CD4-positive, alpha-beta T cell (primary cell): ENCODE measurements at places on chromosomes 7 and 10.
A peak's percentile ranks its signal among the peaks of the same experiment; 100 is the strongest.

DNA sequence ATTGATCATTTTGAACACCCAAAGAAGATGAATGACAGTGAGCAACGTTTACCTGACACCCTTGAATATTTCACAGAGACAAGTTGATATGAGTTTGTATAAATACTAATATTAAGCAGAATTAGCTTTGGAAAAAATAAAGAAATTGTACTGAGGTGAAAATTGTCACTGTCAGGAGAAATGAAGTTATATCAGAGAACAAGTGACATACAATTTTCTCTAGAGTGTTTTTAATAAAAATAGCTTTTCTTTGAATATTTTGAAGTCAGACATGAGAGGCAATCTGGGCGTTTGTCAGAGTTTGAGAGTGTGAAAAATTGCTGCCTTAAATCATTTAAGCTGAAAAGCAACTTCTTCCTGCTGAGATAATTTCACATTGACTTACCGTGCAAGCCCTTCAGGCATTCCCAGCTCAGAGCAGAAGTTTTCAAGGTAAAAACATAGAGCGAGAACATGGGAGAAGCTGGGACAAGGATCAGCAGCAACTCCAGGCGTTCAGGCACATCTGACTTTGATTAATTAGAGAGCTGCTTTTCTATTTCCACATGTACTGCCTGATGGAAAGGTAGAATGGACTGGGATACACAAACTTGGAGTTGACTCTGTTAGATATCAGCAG, 535.9 kb downstream of the TFEC start:
- DNase-seq = no peak

DNA sequence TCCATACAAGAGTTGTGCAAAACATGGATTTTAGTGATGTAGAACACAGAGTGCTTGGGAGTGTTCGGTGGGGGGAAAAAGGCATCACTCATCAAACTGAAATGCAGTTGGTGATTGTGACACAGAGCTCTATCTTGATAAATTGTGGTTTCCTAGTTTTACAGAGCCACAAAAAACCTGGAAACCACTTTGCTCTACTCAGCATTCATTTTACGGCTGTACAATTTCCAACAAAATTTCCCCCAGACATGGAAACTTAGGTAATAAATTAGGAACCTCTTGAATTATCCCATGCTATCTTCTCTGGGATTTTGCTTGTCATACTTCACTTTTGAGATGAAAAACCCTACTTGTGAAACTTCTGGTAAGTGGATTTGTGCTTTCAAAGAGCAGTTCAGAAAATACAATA, 614.9 kb upstream of the FZD8 start:
- DNase-seq = no peak

GRCh38 chr7:133545618-133546017, 292.7 kb downstream of the EXOC4 start:
- DNase-seq = no peak

DNA sequence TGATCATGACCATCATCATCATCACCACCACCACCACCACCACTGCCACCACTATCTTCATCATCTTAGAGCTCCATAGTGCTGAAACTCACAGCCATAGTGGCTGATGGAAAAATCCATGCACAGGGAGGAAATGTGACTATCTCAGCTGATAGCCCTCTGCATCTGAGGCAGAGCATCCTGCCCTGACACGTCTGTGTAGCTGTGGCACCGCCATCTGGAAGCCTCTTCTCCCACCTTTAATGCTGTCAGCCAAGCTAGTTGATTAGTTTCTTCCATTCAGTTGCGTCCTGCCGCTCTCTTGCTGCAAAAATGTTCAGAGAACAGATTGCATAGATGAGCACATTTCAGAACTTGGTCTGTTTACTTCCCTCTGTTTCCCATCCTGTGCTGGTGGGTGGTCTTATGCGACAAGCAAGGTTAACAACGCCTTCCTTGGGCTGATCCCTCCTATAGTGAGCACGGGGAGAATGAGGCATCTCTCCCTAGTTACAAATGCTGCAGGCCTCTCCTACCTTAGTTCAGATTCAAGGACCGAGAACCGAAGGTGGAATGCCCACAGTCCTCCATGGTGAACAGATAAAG, 478.6 kb downstream of the PLXNA4 start:
- DNase-seq = no peak

DNA sequence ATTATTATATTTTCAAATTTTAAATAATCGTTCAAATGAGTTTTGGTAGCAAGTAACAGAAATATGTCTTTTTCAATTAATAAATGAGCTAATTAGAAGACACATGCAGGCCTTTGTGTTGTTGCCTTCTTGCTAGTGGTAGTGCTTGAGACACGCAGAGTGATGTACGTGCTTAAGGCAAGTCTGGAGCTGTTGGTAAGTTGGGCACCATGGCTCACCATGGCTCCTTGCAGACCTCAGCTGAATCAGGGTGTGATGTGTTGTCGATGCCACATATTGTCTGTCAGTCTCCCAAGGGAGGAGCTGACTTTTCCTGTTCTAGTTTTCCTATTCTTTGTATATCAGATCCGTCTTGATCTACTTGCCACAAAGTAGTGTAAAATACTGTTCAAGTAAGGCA, 8.3 kb downstream of the CDK14 start:
- DNase-seq = no peak

DNA sequence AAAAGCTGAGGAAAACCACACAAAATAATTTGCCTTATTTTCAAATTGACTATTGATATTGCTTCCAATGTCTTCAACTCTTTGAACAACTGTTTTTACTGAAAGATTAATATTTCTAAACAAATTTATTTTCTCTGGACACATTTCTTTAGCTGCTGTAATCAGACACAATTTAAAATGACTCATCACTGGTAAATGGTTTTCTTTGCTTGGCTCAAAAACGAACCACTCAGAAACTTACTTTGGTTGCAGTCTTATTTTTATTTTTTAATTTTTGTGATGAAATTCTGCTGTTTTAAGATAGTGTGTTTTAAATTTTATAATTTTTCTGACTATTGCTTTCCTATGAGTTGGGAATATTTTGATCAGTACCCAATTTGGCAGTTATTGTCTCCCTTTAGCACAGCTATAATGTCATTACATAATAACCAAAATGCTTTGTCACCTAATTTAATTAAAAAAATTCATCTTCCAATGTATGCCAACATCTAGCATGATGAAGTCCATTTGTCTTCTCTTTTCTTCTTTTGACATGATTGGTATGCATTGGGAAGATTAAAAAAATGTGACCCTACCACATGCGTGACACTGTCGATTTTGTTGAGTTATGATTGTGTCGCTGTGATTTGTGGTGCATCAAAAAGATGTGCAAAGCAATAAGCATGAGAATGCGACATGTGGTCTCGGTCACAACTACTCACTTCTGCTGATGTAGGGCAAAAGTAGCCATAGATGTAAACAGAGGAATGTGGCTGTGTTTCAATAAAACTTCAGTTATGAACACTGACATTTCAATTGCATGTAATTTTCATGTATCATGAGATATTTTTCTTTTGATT, 222.3 kb downstream of the SUGCT start:
- DNase-seq = no peak

DNA sequence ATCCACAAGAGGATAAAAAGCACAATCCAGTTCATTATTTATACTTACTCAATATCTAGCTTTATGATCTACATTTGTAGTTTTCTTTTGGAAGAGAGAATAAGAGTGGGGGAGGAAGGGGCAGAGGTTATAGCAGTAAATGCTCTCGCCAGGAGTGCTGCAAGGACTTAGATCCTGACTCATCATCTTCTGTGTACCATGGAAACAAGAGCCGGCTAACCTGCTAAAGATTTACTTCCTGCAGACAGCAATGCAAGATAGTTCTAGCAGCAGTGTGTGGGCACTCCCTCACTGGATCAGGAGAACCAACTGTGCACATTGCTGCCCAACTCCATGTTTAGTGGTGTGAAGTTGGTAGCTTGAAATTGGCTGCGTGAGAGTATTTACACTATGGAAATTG, 47.7 kb upstream of the TRIL start:
- no peak for DNase-seq

GRCh38 chr7:29282819-29283414, 88.3 kb downstream of the CHN2 start:
- no peak for DNase-seq

DNA sequence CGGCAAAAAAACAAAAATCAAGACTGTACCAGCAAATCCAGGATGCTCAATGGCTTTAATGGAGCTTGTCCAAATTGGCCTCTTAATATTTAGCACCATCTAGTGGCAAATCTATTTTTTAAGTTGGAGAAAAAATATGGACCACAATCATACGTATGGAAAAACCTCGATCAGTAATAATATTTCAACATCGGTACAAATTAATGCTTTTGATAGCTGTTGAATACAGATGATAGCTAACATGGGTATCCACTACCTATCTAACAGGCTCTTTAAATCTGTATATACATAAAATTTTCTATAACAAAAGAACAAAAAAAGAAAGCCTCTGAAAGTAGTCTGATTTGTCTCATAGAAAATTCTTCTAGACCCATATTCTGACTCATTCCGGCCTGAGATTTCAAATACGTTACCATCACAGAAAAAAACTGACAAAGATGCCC, 29.2 kb downstream of the COA1 start:
- no peak for DNase-seq

DNA sequence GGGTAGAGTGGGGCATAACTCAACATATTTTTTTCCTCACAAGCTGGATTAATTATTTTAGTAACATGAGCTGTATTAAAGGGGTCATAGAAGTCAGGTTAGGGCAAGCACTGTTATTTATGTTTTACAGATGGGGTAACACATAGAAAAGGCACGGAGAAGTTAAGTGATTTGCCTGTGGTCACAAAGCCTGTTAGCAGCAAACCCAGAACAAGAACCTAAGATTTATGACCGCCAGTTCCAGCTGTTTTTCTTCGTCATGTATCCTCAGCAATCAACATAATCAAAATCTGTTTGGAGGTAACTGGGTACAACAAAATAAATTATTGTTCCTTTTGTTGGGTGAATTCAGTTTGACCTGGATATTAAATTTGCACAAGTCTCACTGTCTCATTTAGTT, 57.2 kb upstream of the BET1 start:
- no peak for DNase-seq

- DNase-seq = no peak
These were observed 247.1 kb upstream of the GRB10 start for GRCh38 chr7:51029701-51030191.

DNA sequence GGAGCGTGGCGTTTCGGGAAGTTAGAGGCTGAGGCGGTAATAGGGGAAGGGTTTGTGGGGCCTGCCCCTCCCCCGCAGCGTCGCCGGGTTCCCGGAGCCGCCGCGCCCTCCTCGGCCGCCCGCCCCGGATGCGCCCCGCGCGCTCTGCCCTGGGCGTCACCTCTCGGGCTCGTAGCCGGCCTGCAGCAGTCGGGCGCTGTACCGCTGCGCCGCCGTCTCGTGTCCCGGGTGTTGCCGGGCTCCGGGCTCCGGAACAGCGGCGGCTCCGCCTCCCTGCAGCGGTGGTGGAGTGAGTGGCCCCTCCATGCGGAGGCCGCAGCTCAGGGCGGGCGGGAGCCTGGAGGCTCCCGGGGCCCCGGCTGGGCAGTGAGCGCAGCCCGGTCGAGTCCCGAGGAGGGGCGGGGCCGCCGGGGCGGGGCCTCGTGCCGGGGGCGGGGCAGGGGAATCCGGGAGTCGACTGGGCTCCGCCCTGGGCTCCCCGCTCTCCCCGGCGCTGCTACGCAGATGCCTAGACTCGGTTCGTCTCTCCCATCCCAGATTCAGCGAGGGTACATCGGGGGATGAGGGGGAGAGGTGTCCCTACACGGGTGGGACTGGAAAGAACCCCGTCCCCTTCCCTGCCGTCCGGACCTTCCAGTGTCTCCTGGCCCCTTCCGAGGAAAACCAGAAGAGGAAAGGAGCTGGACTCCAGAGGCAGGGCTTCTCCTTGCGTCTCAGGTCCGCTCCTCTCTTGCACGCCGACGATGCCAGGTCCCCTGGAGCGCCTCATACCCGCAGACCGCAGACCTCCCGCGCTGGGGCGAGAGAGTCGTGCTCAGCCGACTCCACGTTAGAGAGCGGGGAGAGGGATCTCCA, at the start of gene IMPDH1:
IMPDH1 (minus strand) TSS at position 387 of the 855 bp plus-strand sequence; CDS start at position 306, 81 bp downstream.
- peak; percentile 86 for DNase-seq

DNA sequence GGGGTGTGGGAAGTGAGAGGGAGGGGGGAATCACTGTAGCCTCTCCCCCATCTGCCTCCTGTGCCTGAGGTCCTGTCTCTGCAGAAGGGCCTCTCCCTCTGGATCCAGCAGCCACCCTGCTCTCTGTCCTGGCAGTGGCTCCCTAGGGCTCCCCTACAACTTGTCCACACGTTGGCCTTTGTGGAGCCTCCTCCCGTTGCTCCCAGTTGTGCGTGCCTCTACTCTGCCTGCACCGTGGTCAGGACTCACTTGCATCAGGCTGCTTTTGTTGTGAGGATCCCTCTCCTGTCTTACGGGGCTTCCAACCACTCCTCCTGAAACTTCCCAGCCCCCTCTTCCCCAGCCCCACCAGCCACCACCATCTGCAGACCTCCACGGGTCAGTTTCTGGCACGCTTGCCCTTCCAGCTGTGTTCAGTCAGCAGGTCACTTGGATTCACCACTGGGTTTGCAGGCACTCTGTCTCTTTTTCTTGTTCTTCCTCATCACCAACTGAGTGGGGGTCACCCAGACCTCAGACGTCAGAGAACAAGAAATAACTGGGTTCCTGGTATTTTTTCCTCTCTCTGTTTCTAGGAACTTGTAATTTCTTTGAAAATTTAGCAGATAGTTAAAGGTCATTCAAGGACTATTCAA, 62.3 kb downstream of the RAMP3 start:
- no peak for DNase-seq
